T-cell (primary cell): ENCODE measurements at places on chromosomes 5 and 9.

DNA sequence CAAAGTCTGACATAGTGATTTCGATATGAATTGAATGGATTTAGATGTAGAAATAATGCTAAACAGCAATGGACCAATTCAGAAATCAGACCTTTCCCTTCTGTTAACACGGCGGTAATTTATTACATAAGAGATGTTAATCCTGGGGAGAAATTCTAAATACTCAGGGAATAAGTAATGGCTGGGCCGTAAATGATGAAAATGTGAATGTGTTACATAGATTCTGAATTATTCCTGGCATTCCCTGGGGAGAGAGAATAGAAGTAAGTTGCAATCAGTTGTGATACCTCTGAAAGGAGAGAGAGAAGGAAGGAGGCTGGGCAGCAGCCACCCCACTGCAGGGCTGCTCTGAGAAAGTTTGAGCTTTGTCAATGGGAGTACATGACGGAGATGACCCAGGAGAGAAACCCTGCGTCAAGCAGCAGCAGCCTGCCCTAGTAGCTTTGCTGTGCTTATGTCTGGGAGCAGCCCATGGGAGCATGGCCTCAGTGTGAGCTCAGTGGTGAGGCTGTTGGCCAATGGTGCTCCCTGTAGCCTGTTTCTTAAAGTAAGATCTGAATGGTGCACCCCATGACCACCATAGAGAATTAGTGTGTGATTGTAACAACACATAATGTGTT is 420.1 kb downstream of the MTRR start:
- DNase-seq = no peak

DNA sequence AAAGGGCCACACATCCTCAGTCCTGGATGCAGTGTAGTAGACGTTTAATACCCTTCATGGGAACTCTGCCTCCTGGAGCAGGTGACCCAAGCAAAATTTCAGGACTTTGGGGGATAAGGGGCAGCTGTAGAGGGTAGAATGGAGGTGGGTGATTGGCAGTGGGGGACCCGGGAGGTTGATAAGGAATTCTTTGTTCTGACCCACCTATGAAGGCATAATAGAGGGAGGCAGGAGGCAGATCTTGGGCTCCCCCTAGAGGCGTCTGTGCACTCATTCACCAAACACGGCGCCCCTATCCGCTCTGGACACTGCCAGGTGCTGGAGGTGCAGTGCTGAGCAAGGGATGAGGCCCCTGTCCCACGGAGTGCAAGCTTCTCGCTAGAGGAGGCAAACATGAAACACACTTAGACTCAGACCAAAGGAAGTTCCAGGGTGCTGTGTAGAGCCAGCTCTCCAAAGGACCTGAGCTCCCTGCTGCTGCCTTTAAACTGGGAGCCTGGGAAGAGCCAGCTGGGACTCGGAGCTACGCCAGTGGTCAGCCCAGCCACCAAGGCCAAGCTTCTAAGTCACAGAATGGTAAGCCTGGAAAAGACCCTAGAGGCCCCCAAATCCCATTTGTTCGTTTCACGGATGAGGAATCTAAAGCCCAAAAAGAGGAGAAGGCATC is 7.7 kb downstream of the IL17B start:
- DNase-seq = peak; percentile 69

GRCh38 chr5:126383246-126383645 is 40.0 kb upstream of the GRAMD2B start:
- no peak for DNase-seq

GRCh38 chr5:100890461-100891008 is 12.5 kb downstream of the ST8SIA4 start:
- DNase-seq = no peak
